ENCODE measurements at places on chromosomes 5 and 9.

DNA sequence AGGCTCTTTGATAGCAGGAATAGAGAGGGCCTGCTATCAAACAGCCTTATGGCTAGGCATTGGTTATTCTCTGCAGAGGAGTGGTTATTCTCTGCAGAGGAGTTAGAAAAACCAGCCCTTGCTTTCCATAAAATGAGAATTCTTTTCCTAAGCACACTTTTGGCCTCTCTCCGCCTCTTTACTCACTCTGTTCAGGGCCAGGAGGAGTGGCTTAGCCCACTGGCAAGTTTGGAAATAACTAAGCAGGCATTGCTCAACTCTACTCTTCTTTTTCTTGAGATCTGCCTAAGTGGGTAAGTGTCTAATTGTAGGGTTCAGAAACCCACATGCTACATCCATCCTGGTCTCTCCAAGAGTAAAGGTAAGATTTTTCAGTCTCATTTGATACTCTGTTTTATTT, 341.7 kb downstream of the KIAA0825 start:
- DNase-seq: no peak

DNA sequence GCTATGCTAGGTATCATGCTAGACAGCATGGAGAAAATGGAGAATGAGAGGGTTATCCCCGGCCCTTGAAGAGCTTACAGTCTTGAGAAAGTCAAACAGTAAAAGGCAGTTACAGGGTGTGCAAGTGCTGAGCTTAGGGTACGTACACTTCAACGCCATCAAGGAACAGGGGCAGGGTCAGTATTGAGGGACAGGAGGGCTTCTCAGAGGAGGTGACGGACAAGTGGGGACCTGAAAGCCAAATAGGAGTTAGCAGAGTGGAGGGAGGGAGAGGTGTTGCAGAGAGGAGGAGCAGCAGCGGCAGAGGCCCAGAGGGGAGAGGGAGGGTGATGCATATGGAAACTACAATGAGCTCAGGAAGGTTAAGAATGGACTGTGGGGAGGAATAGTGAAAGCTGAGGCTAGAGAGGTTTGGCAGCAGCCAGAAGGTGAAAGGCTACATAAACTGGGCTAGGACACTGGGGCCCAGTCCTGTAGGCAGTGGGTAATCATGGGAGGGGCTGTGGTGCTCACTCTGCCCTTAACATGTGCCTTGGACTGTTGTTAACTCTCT, 88.0 kb downstream of the NRG2 start:
- no peak for DNase-seq

GRCh38 chr5:137491121-137491520, 8.0 kb downstream of the SPOCK1 start:
- DNase-seq: peak; percentile 30

- peak; percentile 16 for DNase-seq
These were observed 422.6 kb downstream of the EFNA5 start for GRCh38 chr5:107248066-107248695.

GRCh38 chr9:133737774-133738639, at the start of gene SARDH:
SARDH (minus strand) TSS chr9:133738352; CDS start chr9:133734173, 4,179 bp downstream.
- peak; percentile 52 for DNase-seq

- DNase-seq: no peak
These were observed 176.2 kb downstream of the IRX2 start for GRCh38 chr5:2575292-2575691.

DNA sequence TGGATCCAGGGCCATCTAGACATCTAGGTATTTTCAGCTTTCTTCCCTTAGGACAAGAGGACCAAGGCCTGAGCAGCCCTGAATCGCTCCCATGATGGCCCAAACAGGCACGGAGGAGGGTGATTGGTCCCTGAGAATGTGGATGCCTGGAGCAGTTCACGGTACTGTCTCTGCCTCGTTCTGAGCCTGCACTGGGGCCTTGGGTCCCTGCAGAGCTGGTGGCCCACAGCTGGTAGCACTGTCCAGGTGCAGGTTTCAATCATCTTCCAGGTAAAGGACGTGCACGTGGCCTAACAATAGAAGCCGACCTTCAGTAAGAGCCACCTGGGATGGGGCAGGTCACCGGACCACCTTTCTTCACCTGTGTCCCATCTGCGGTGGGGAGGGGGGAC, 19.4 kb upstream of the FCN1 start:
- DNase-seq: no peak

DNA sequence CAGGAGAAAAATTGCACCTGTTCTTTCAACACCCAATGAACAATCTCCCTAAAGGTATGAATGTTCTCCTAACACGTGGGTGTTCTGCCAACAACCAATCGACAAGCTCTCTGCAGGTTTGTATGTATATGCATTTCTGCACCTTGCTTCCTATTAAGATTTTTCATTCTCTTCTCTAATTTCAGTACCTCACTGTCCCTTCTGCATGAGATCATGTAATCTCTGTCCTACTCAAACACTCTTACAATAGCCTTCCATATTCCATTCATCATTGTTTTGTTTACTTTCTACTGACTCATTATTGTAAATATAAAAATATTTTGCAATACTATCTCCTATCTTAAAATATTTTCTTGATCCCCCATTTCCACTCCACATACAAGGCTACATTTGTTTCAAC, 382.0 kb downstream of the CDH12 start:
- DNase-seq: no peak

- DNase-seq: no peak
These were observed 11.5 kb downstream of the NOTCH1 start for GRCh38 chr9:136534366-136534765.

DNA sequence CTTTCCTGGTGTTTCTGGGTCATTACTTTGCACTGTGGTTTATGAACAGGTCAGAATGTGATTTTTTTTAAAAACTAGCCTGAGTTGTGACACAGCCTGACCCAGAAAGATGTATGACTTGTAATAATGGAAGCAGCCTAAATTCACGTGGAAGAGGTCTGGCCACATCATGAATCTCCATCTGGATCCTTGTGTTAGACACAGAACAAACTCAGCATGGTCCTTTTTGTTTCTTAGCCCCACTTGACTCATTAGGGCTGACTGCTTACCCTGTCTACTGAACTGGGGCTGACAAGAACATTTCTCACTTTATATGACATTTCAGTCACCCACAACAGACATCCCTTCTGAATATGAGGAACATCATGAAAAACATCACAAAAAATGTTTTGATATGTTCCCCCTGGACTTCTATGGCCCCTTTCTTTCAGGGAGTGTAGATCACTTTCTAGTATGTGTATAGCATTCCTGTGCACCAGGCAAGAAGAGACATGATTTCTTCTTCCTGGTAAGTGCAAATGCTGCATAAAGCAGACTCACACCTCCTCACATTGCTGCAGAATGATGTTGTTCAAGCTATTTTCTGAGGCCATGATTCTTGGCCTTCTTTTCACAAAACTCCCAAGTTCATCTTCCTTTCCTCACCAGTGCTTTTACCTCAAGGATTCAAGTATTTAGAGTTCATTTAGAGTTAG, 52.3 kb downstream of the ZNF622 start:
- no peak for DNase-seq

DNA sequence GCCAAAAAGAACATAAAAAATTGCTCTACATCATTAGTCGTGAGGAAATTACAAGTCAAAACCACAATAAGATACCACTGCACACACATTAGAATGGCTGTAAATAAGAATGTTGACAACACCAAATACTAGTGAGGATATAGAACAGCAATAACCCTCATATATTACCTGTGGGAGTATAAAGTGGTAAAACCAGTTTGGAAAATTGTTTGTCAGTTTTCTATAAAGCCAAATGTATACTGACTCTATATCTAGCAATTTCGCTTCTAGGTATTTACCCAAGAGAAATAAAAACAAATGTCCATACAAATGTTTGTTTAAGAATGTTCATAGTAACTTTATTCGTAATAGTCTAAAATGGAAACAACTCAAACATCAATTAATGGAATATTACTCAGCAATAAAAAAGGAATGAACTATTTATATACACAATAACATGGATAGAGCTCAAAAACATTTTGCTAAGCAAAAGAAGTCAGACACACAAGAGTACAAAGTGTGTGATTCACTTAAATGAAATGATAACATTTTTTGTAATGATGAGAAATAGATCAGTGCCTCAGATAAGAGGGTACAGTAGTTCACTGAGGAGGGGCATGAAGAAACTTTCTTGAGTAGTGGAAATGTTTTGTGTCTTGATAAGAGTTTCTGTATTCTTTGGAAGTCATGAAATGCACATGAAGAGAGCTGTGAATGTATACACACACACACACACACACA, 219.6 kb upstream of the ZNF462 start:
- peak; percentile 49 for DNase-seq
